ENCODE measurements at places on chromosomes 7 and 10. TPM values are rescaled to one million over a fixed set of nuclear protein-coding genes. Genes with fewer than 3 reads are reported as not detected.

Gene CREB3L2
- total RNA-seq, result 61.8 TPM

GRCh38 chr10:13103554-13103953 is 3.6 kb downstream of the OPTN start:
- H3K4me1 ChIP-seq, result peaks cover 16% of the 10 kb centered on the region
- no peaks in the 10 kb centered on the region for H3K27me3 ChIP-seq
- no peak for DNase-seq
- no peak overlapping the region for H3K27ac ChIP-seq
- no peak overlapping the region for H3K4me3 ChIP-seq

DNA sequence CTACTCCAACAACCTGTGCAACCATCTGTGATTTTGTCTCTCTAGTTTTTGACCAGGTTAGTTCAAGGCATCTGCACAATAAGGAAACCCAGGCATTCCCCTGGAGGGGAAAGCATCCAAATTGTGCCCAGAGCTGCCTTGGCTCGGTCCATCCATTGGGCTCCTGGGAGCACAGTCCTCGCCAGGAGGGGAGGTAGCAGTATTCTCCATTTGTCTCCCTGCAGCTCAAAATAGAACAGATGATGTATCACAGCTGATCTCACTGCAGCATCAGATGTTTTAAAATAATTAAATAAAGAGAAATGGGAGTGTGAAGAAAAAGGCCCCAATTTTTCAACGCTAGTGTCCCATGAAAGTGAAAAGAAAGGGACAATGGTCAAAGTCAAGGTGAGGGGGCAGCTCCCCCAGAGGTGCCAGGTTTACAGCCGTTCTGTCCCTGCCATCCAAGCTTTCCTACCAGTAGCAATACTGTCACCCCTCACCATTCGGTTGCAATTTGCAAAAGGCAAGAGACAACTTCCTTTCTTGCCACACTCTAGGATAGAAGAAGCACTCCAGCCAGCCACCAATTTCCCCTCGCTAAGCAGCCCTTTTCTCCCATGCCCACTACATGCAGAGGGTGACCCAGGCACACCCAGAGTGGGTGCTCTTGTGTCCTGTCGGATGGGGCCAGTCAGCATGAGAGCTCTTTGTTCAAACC is 43.7 kb downstream of the KCNMA1 start:
- no peak overlapping the region for H3K27ac ChIP-seq
- no peak overlapping the region for H3K4me3 ChIP-seq

Gene PRSS37
- not detected for total RNA-seq

Gene PDSS1
- total RNA-seq, result 6.2 TPM

DNA sequence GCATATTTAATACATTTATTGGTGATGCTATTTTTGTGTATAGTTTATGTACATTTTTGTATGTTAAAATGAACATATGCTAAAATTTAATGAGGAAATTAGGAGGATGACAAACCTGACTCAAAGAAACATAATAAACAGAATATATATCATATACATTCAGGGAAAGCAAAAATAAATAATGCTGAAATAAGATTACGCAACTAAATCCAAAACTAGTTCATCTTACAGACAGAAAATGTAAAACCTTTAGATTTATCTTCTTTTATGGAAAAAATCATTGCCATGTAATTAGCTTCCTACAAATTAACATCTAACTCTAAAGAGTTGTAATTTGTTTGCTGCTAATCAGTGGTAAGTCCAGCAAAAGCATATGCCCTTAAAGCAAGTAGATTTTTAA is 216.5 kb downstream of the PTN start:
- no peak overlapping the region for H3K27ac ChIP-seq
- H3K4me3 ChIP-seq, result no peak overlapping the region
- DNase-seq, result no peak

Gene FEZF1
- total RNA-seq, result not detected

Gene ADCYAP1R1
- total RNA-seq, result 1.8 TPM

Gene CRHR2
- total RNA-seq, result not detected

Data from upper lobe of right lung (tissue), 1 donor.